ENCODE measurements at places on chromosomes 4 and X.
A peak's percentile ranks its signal among the peaks of the same experiment; 100 is the strongest.

DNA sequence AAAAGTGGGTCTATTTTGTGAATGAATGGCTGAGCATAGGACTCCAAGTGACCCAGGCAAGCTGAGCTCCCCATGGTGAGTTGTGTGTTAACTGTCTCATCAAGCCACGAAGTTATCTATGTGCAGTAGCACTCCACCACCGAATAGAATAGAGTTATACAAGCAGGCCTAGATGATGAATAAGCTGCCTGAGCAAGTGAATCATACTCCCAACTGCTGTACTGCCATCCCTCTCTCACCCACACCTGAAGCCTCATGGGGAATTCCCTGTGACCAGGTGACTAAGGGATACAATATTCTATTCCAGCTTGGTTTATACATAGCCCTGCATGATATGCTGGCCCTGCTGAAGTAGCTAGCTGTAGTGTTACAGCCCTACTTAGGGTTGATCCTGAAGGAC is 38.7 kb downstream of the KDM5C start:
- DNase-seq, result no peak

DNA sequence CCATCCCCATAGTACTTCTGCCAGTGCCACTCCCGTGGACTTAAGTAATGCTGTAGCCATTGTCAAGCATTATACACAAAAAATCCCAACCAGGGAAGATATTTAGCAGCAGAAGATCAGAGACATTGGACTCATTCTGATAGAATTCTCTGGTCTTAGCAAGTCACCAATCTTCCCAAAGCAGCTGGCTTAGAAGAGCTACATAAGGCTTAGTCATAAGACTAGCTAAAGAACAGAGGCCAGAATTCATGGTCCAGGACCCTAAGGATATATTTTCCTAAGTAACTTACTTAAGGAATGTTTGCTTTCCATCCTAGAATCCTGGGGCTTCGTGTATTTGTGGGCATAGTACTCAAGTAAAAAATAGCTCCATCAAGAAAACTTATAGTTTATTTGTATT is 100.3 kb upstream of the SLIT2 start:
- DNase-seq, result no peak

- DNase-seq, result peak; percentile 37
Measured at GRCh38 chrX:69357317-69357716, 146.8 kb upstream of the NALF2 start.

DNA sequence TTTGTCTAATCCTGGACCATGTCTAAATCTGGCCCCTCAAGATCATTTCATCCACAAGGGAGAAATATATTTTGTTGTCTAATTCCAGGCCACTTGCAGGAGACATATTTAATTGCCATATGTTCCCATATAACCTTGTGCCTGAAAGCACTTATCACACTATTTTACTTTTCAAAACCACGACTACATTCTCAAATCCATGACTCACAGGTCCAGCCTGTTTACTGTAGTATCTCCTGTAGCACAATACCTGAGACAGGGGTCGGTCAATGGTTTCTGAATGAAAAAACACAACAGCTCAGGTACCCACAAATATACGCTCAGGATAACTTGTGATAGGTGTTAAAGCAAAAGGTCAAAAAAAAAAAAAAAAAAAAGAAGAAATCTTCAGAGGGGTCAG is 60.9 kb downstream of the SEC24D start:
- no peak for DNase-seq

DNA sequence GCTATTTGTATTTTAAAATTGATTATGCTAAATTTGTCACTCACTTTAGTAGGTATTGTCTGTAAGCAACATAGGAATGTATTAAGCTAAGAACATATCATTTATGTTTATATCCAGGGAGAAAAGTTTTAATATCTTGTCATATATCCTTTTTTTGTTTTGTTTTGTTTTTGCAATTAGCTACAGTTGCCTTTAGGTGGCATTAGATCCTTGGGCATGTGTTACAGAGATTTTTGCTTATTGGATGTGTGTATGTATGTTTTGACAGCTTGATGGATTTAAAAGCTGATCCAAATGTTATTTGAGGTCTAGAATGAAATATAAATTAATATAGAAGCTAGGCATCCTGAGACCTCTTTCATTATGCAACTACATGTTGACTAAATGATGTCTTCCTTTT is 36.1 kb upstream of the OTUD4 start:
- DNase-seq, result no peak

GRCh38 chr4:174764105-174764729 is 64.8 kb downstream of the GLRA3 start:
- DNase-seq, result no peak

DNA sequence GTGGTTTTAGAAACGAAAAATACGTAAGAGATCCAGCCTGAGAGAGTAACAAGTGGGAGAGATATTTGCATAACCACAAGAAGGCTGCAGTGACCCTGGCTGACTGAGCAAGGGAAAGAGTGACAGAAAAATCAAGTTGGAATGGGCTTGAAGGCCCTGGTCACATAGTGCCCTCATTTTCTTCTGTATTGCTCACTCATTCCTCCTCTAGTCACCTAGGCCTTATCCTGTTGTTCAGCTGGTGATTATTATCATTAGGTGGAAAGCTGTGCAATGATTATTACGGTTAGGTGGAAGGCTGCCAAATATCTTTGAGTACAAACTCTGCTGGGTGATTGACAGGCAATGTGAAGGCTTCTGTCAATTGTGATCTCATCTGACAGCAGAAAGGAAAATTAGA is 2384.1 kb downstream of the PCDH7 start:
- no peak for DNase-seq
